ENCODE measurements at places on chromosomes 11 and 22. TPM values are rescaled to one million over a fixed set of nuclear protein-coding genes. Genes with fewer than 3 reads are reported as not detected.

DNA sequence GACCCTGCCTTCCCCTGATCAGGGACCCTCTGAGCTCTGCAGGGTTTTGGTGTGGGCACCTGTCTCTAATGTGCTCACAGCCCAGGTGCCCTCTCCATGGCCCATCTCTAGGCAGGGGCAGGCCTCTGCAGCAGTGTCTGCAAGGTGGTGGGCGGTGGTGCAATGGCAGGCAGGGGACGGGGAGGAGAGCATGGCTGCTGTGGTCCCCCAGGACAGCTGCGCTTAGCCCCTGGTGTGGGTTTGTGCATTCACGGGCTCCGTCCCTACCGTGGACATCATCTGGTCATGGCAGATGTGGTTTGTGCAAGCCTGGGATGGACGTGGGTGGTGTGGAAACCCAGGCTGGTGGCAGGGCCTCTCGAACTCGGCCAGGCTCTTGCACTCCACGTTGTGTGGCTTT lies 443.1 kb downstream of the TBC1D22A start:
- no peak for DNase-seq

Gene FDXACB1
- 3.8 TPM for total RNA-seq

DNA sequence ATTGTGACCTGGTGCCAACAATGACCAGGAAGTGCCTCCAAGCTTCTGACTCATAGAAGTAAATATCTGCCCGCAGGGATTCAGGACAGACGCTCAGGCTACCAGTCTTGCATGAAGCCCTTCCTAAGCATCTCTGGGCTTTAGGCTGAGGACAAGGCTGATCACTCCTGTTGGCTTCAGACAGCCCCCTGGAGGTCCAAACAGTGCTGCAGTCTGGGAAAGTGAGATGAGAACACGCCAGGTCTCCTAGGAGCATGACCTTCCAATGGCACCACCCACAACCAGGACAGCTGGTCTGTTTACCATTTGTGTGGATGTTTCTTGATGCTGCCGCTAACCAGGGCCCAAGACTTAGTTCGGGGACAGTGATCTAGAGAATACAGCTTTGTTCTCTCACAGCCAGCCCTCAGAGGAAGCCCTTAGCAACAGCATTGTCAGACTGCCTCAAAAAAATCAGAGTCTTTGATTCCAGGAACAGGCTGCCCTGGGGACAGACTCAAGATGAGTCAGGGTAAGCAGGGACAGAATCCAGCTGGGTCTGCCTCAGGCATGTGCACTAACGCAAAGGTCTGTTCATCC lies 111.2 kb downstream of the ZNF280B start:
- no peak for DNase-seq

Gene MRGPRG
- not detected for total RNA-seq

Gene CADM1
- total RNA-seq = 58.0 TPM

DNA sequence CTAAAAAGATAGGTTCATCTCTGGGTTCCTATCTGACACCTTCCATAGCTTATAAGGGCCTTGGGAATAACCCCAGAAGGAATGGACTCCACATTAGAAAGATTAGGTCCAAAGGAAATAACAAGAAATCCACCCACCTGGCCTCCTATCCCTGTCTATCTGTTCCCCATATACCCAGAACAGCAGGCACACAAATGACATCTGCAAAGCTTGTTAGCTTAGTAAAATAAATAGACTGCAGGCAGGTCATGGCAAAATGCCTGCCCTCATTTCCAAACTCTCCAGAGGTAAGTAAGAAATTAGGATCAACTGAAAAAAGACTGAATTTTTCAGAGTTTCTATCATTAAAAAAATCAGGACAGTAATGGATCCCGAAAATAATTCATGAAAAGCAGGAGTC lies 489.5 kb downstream of the DLG2 start:
- no peak for DNase-seq

DNA sequence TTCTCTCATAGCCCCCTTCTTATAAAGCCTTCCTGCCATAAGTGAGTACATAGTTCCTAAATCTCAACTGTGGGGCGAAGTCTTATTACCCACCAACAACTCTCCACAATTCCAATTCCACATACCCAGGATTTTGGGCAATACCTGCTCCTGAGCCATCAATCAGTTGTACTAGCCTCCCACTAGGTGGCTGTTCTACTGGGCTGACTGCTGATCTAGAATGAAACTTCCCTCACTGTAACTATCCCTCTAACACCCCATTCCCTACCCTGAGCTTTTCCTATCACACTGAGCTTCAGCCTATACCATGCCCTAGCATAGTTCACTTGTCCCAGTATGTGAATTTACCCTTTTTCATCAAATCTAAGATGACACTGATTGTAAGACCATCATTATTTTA lies 52.5 kb downstream of the RRAS2 start:
- DNase-seq = no peak

DNA sequence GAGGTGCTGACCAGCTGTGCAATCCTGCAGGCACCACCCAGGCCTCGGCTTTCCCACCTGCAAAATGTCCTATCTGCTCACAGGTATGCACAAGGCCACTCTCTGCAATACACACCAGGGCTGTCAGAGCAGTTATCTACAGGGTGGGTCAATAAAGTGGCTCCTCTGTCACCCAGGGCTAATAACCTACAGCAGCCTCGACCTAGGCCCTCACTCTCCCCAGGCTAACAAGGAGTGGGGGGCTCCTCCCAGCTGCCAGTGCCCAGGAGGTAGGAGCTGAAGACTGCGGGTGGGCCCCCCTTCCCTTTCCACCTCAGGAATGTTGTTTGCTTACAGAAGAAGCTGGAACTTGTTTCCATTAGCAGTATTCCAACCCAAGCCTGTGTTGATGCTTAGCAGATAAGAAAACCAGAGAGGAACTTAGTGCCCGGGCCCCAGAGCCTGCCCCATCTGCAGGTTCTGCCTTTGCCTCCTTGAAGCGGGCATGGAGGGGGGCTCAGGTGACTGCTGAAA lies 26.8 kb downstream of the MYH9 start:
- DNase-seq = no peak

- DNase-seq = no peak
These were observed 17.2 kb downstream of the CBX7 start for GRCh38 chr22:39135092-39135896.

Data from ureter (tissue), 1 donor.